ENCODE measurements at places on chromosomes 1 and 21.

- no peak for DNase-seq
These were observed 860.0 kb downstream of the LTN1 start for GRCh38 chr21:28132713-28133112.

GRCh38 chr1:213138391-213138790 is 87.3 kb downstream of the RPS6KC1 start:
- no peak for DNase-seq

DNA sequence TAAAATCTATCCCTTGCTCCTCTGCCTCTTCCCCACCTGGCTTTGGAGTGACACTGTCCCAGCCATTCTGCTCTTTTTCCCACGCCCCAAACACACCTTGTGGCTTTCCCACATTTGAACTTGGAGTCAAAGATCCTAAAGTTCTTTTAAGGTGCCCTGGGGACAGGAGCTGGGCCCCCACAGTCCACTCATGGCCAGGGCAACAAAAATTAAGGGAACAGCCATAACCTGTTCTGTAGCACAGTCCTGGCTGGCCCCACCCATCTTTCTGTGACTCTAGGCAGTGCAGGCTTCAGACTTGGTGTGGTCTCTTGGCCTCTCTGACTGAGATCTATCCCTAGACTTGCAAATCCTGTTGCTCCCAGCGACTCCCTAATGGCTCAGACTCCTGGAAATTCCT is 143.0 kb upstream of the MAGI3 start:
- no peak for DNase-seq

GRCh38 chr1:6794164-6794563 is 8.9 kb downstream of the CAMTA1 start:
- no peak for DNase-seq

DNA sequence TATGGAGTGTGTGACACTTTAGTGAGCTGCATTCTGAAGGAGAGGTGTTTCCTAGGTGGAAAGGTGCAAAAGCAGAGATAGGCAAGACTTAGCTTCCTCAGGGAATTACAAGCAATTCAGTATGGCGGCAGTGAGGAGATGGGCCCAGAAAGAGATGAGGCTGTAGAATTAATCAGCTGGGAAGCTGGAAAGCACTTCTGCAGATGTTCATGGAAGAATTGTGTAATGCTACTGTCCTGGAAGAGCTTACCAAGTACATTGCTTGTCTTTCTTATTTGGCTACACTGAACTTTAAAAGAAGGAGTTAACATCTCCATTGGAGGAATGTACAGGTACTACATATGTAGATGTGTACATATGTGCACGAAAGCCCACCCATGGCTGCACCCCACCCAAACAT is 103.7 kb upstream of the DPT start:
- DNase-seq = no peak

DNA sequence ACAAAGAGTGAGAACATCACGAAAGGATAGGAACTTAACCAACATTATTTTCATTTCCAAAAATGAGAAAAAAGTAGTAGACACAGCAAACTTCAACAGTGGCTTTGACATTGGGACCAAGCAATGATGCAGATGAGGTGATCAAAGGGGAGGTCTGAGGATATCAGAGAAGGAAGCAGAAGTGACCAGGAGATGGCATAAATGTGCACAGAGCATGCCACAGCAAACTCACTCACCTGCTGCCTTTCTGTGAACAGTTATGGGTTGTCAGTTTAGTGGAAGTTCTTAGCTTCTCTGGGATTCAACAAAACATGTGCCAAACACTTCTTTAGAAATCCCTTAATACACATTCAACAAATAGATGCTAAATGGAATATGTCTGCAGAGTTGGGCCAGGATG is 290.1 kb downstream of the PLPP3 start:
- DNase-seq = no peak

- DNase-seq = no peak
These were observed 868.0 kb downstream of the USP25 start for GRCh38 chr21:16597753-16598152.

- no peak for DNase-seq
These were observed 165.8 kb upstream of the LRRC7 start for GRCh38 chr1:69401879-69402278.

DNA sequence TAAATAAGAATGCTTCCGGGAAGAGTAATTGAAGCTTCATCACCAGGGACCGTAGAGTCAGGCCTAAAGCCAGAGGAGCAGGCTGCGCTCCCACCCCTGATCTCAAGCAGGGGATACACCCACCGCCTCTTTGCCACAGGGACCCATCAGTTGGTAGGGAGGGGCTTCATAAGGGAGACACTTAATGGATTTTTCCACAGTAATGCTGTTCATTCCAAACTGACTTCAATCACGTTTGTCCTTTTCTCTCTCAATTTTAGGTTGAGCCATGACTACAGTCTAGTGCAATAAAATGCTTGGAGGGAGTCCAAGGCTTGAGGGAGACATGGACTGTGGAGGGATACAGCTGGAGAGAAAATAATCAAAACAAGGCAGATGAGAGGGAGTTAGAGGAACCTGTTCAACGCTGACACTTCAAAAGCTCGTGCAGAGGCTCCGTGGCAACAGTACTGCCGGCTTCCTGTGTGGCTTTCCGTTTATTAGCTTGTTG is 111.5 kb downstream of the SEC16B start:
- DNase-seq = no peak

DNA sequence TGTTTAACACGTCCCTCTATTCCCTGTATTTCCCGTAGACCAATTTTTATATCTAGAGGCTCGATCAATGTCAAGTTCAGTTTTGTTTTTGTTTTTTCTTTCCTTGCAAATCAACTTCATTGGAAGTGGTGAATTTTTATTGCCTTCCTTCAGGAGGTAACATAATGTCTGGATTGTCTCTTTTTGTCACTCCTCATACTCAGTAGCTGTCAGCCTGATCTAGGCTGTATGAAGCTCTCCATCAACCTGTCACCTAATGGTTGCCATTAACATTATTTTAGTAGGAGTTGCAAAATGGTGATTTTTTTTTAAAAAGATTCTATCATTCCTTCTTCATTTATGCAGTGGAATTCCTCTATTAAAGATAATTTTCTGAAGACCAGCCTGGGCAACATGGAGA is 49.7 kb upstream of the KIF26B start:
- no peak for DNase-seq

- DNase-seq = no peak
These were observed 5.2 kb downstream of the TNFRSF18 start for GRCh38 chr1:1200876-1201810.

- no peak for DNase-seq
These were observed 59.8 kb upstream of the CACYBP start for GRCh38 chr1:174939775-174940545.

Measured in AG09319 (cell line).